ENCODE measurements at places on chromosomes 1 and 21. TPM values are rescaled to one million over a fixed set of nuclear protein-coding genes. Genes with fewer than 3 reads are reported as not detected.

DNA sequence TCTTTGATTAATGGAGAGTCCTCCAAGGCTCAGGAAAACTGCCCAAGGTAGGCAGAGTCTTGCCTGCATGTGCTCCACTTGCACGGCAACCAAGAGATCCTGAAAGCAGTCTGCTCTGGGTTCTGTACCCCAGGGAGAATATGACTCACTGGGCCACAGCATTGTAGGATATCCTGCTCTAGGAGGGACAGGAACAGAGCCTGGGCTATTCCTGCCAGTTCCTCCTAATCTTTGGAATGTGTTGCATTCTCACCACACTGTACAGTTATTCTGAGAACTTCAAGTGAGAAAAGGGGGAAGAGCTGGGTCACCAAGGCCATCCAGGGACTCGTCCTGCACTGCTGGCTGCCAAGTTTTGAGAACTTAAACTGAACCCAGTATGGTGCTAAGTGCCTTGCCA, 278.5 kb downstream of the MATN1 start:
- no peak for DNase-seq
- peaks cover 3% of the 10 kb centered on the region for H3K36me3 ChIP-seq
- peaks cover 17% of the 10 kb centered on the region for H3K27me3 ChIP-seq

DNA sequence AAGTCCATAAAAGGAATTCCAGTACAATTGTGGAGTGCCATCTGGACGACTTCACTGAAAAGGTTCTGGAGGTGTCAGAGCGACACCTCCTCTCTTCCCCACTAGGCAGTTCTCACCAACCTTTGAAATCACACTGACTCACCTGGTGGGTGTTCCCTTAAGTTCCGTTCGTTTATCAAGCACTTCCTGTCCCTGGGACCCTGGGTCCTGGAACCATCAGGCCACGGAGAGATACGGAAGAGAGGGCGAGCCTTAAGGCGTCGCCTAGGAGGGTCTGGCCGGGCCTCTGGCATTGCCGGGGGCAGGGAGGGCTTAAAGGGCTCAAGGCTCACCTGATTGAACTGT, 317 bp downstream of the SPAG17 start:
- peaks cover 15% of the 10 kb centered on the region for H3K27me3 ChIP-seq
- no peak for DNase-seq
- H3K4me3 ChIP-seq: no peak overlapping the region

- H3K27me3 ChIP-seq: no peaks in the 10 kb centered on the region
- no peak overlapping the region for H3K4me3 ChIP-seq
- no peak overlapping the region for H3K27ac ChIP-seq
Measured at GRCh38 chr1:56095696-56096665, 483.4 kb downstream of the PLPP3 start.

Gene RPTN
- total RNA-seq: not detected

GRCh38 chr1:233945573-233945972, 41.1 kb downstream of the SLC35F3 start:
- no peak overlapping the region for H3K27ac ChIP-seq
- DNase-seq: no peak
- H3K4me1 ChIP-seq: no peaks in the 10 kb centered on the region
- no peak overlapping the region for H3K4me3 ChIP-seq
- no peaks in the 10 kb centered on the region for H3K36me3 ChIP-seq

Gene FCRL6
- total RNA-seq: 0.81 TPM

DNA sequence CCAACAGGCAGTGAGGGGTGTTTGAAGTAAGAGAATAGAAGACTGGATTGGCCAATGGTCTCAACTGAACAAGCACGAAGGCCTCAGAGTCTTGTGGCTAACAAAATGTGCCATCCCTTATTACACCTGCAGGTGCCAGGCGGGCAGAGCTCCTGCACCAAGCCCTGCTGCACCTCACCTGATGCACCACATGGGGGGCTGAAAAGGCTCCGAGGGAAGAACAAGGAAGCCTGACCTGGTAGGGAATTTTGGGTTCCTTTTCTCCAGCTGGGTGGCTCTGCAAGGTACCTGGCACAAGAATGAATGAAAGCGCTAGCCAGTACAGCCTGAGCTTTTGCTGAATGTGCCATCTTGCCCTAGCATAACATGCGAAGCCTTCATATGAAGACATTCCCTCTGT, 9.7 kb downstream of the HSD3B1 start:
- no peaks in the 10 kb centered on the region for H3K36me3 ChIP-seq
- H3K27me3 ChIP-seq: no peaks in the 10 kb centered on the region
- DNase-seq: no peak
- no peak overlapping the region for H3K4me3 ChIP-seq

GRCh38 chr1:203272633-203273205, 32.6 kb upstream of the BTG2 start:
- peak overlapping the region; percentile 61 for H3K4me3 ChIP-seq
- H3K27me3 ChIP-seq: no peaks in the 10 kb centered on the region
- H3K27ac ChIP-seq: peak overlapping the region; percentile 84

Gene DRAXIN
- total RNA-seq: 0.17 TPM

DNA sequence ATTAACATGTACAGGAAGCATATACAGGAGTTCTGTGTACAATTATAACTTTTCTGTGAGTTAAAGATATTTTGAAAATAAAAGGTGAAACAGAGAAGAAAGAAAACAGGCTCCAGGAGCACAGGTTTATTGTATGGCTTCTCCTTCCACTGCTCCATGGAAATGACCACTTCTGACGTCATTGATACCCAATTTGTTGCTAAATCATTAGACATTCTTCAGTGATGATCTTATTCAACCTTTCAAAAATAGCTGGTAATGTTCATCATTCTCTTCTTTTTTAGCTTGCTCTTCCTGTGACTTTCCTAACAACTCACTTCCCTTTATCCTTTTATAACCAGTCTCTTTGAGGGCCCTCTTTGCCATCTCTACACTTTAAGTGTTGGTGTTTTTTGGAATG, 77.8 kb downstream of the KCNK2 start:
- no peaks in the 10 kb centered on the region for H3K27me3 ChIP-seq
- no peak overlapping the region for H3K4me3 ChIP-seq
- no peak for DNase-seq
- no peaks in the 10 kb centered on the region for H3K36me3 ChIP-seq
- H3K27ac ChIP-seq: no peak overlapping the region

Gene KIF17
- 0.42 TPM for total RNA-seq

Gene MYOM3
- not detected for total RNA-seq

DNA sequence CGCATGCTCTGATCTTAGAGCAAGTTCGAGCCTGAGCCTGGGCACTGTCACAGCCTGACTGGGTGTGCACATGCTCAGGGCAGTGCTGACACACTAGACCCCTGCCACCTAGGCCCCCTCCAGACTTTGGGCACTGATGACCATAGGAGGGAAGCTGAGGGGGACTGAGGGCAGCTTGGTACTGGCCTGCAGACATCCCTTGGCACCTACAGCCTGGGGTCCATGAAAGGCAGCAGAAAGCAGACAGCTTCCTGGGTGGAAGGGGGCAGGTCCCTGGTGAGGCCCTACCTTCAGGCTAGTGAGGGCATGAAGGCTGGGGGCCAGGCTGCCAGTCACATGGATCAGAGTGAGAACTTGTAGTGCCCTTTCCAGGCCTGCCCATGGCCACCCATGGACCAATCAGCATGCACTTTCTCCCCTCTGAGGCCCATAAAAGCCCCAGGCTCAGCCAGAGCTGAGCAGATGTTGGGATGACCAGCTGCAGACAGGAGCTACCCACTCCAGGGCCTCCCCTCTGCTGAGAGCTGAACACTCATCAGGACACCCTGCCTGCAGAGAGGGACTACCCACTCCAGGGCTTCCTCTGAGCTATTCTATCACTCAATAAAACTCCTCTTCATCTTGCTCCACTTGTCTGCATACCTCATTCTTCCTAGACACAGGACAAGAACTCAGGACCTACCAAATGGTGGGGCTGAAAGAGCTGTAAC, 680.8 kb downstream of the MATN1 start:
- peaks cover 2% of the 10 kb centered on the region for H3K36me3 ChIP-seq
- no peak for DNase-seq
- H3K4me3 ChIP-seq: no peak overlapping the region
- H3K27me3 ChIP-seq: peaks cover 32% of the 10 kb centered on the region
- peaks cover 2% of the 10 kb centered on the region for H3K4me1 ChIP-seq
- no peak overlapping the region for H3K27ac ChIP-seq

DNA sequence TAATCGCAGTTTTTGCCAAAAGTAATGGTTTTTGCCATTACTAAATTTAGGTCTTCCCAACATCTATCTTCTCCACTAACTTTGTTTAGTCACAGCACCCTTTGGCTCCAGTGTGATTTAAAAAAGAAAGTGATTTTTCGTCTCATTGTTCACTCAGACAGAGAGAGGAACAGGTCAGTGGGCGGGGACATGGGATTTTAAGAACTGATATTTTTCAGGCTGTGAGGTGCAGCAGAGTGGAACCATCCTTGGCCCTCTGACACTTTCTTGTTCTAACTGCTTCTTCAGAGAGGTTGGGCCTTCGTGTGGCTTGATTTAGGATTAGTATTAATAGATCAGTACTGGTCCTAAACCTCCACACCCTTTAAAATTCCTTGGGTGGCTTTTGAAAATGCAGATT, 38.8 kb downstream of the CASQ2 start:
- peaks cover 38% of the 10 kb centered on the region for H3K27me3 ChIP-seq
- H3K4me1 ChIP-seq: peaks cover 4% of the 10 kb centered on the region
- no peak for DNase-seq
- no peak overlapping the region for H3K27ac ChIP-seq

Gene CDA
- total RNA-seq: 1.1 TPM

DNA sequence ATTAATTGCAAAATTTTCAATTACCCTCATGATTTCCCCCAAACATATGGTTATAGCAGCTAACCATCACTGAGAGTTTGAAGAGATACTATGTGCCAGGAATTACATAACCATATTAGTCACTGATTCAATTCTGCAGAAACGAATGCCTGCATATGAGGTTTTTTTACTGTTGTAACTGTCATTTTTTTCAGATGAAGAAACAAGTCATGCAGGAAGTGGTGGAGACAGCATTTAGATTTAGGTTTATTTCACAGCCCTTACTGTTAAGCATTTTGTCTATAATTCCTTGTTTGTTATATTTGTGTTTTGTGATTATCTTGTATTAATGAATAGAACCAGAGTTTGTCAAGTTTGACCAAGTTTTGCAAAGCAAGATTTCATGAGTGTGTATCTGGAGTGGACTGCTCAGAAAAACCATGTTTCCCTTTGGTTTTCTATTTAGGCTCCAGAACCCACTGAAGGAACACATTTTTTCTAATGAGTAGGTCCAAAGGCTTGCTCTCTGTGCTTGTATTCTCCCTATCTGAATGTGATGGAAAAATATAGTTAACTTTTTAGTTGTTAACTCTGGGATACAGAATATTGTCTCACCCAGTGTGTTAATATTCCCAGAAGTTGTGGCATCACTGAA, 308.5 kb upstream of the ADAMTS5 start:
- H3K27ac ChIP-seq: no peak overlapping the region
- no peaks in the 10 kb centered on the region for H3K4me1 ChIP-seq
- no peak for DNase-seq
- H3K27me3 ChIP-seq: no peaks in the 10 kb centered on the region
- H3K4me3 ChIP-seq: no peak overlapping the region

DNA sequence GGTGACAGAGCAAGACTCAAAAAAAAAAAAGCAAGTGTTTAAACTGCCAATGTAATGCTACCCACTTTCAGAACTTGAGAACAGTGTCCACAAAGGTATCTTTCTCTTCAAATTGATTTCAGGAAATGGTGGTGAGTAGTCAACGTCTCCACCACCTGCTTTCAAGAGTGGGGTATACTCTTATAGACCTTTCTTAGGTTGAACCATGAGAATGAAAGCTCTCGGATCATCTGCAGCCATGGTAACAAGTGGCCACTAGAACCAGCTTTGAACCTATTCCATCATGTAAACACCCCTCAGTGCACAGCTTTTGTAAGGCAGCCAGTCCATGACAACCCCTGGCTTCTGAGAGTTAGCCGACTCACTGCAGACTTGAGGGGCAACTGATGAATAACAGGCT, 107.4 kb downstream of the NTPCR start:
- no peak for DNase-seq
- H3K4me3 ChIP-seq: no peak overlapping the region

- peak; percentile 46 for DNase-seq
- peak overlapping the region; percentile 67 for H3K27ac ChIP-seq
- peak overlapping the region; percentile 79 for H3K4me3 ChIP-seq
- H3K36me3 ChIP-seq: no peaks in the 10 kb centered on the region
- H3K4me1 ChIP-seq: peaks cover 13% of the 10 kb centered on the region
Measured at GRCh38 chr1:145720878-145721671, 1.8 kb downstream of the CD160 start.

DNA sequence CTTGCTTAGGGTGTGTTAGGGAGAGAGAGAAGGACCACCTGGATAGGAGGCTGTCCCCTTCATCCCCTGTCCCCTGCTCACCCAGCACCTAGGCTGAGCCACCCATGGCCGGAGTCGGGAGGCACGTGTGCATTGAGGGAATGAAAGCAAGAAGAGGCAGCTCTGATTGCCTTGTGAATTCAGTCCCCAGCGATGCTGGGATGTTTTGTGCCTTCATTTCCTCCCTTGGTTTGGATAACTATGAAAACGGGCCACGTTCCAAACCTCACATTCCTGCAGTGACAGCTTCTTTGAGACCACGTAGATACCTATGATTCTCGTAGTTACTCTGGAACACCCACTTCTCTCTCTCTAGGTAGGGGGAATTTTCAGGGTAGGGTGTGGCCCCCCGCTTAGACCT, 67.1 kb downstream of the MAN1C1 start:
- peak overlapping the region; percentile 29 for H3K27ac ChIP-seq
- H3K4me1 ChIP-seq: peaks cover 27% of the 10 kb centered on the region
- H3K27me3 ChIP-seq: no peaks in the 10 kb centered on the region
- DNase-seq: no peak

GRCh38 chr1:100178091-100178490, at the start of gene LRRC39:
Gene LRRC39, minus strand, starts transcription at chr1:100178256. Its CDS starts 9,740 bp downstream, at chr1:100168516.
- H3K36me3 ChIP-seq: no peaks in the 10 kb centered on the region
- no peaks in the 10 kb centered on the region for H3K4me1 ChIP-seq
- no peak within 1 kb of the TSS for H3K27ac ChIP-seq
- no peak for DNase-seq
- H3K27me3 ChIP-seq: no peaks in the 10 kb centered on the region

DNA sequence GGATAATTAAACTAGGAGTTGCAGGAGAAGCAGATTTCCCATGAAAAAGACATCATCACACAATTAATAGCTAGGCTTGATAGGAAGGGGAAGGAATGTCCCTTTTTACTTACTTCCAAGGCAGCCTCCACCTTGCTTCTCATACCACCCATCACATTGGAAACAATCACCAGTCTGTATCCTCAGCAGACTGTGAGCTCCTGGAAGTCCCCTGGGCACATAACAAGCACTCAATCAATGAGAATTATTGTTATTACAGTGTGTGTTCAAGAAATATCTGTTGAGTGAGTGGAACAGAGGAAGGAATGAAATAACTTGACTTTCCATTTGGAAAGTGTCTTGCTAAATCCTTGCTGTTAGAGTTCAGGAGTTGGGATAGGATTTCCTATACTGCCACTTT, 36.2 kb downstream of the HIVEP3 start:
- no peak for DNase-seq
- H3K27ac ChIP-seq: peak overlapping the region; percentile 39
- H3K4me1 ChIP-seq: peaks cover 17% of the 10 kb centered on the region

DNA sequence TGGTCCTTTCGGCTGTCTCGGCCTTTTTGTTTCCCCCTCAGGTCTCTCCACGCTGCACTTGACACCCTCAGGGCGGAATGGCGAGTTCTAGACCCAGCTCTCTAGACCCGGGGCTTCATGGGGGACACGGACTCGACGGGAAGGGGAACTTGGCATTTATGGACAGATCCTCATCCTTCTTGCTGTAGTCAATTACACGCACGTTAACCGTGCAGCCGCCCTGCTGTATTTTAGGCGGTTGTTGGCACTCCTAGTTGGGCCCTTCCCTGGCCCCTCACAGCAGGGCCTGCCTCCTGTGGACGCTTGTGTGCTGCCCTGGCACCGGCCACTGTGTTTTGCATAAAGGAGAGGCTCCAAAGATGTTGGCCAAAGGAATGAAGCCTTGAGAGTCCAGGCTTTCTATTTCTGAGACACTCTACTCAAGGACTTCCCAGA, 558 bp upstream of the BTG3 start:
- peaks cover 7% of the 10 kb centered on the region for H3K4me1 ChIP-seq
- H3K36me3 ChIP-seq: peaks cover 2% of the 10 kb centered on the region
- no peaks in the 10 kb centered on the region for H3K27me3 ChIP-seq
- peak overlapping the region; percentile 84 for H3K4me3 ChIP-seq

Data from T-helper 17 cell (primary cell).